ENCODE measurements at places on chromosomes 2 and 18.

GRCh38 chr18:13713455-13714055, 12.8 kb downstream of the FAM210A start:
- no peak for DNase-seq

DNA sequence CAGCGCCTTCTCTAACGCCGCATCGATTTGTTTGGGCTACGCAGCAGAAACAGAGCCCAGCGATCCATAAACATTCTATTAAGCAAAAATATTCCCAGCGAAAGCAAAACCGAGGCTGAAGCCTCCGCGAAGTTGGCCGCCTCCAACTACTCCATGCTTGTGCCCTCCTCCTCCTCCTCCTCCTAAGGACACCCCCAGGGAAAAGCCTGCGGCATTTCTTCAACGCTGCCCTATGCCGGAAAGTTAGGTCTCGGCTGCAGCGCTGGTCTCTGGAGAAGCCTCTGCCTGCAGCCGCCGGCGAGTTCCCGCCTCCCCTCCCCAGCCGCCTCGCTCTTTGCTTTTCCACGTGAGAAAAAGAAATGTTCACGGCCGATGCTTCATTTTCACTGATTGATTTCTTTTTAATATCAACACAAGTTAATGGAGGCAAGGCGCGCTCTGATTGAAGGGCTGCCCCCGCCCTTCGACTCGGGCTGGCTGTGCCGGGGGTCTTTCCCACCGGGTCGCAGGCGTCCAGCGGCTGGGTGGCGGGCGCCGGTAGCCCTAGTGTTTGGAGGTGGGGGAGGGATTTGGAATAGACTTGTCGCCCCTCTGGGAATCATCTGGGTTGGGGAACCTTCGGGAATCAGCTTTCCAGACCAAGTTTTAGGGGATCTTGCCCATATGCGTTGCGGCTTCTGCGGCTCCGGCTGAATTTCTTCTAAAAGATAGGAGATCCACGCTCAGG, 3.9 kb downstream of the NRP2 start:
- no peak for DNase-seq

GRCh38 chr2:24259316-24259715, 84.5 kb downstream of the FAM228A start:
- no peak for DNase-seq

- DNase-seq = no peak
Observed at GRCh38 chr2:235637896-235638295, 144.1 kb downstream of the AGAP1 start.

GRCh38 chr18:65547046-65547445, 203.8 kb upstream of the CDH7 start:
- DNase-seq = no peak

GRCh38 chr2:86570059-86570458, 6.8 kb upstream of the CHMP3 start:
- DNase-seq = no peak

DNA sequence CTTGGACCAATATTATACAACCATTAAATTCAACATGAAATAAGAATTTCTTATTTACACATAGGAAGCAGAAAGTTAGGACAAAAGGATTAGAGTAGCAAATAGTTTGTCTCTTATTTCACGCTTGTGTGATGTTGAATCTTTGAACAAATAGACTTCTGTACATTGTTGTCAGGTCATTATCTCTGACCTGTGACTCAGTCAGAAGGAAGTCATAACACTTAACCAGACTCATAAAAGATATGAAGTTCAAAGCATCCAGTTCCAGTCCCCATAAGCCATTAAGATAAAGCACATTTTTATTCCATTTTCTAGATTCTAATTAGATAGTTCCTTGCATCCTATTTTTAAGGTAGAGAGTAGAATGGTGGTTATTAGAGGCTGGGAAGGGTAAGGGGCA, 130.8 kb downstream of the UPP2 start:
- no peak for DNase-seq

DNA sequence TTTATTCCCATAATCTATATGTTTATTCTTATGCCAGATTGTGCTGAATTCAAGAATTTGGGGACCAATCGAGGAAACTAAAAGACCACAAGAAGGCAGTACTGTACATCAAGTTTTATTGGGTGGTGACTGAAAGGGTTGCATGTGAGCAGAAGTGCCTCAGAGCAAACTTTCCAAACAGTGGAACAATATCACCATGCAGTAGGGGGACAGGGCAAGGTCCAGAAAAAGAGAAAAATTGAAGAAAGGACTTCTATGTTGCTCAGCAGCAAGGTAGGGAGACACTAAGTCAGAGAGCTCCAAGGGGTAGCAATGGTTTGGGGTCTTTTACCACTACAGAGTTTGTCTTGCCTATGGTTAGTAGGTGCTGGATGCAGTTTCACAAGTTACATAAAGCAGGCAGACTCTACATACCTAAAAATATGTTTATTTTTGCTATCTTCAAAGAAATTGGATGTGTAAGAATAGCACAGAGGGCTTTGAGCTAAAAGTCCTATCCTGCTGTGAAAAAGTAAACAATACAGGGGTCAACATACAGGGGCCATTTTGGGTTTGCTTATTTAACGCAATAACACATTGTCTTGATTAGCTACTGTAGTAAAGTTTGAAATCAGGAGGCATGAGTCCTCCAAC, 43.8 kb upstream of the ZBTB14 start:
- DNase-seq = no peak

DNA sequence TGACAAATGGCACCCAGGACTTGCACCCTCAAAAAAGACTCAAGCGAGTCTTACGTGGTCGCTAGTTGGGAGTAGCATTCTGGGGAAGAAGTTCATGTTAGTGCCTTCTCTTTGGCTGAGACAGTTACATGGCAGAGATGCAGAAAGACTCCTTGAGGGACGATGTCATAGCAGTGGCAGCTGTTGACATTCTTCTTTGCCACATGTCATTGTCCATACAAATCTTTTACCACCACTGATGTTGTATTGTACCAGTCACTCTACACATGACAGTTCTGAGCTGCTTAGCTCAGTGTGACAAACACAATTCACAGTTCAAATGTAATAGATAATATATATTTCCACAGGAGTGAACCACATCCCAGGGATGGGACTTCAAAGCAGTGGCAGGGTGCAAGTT, 197.1 kb downstream of the TCF4 start:
- DNase-seq = no peak

- no peak for DNase-seq
Observed at GRCh38 chr2:37825586-37825985, 99.5 kb upstream of the RMDN2 start.

GRCh38 chr2:120740375-120740764, 4.7 kb downstream of the GLI2 start:
- no peak for DNase-seq

DNA sequence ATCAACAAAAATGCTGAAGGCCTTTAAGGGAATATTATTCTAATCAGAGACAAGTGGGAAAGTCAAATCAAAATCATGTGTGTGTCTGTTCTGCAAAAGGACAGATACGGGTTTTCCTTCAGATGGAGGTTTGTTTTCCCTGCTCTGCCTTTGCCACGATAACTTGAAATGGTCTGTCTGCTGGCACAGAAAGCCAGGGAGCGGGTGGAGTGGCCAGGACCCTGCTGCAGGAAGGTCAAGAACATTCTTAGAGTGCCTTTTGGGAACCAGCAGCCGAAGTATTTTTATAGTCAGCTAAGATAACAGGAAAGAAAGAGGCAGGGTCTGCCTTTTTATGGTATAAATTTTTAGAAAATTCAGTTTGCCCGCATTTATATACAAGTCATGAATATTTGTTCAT, 234.2 kb downstream of the LTBP1 start:
- no peak for DNase-seq

DNA sequence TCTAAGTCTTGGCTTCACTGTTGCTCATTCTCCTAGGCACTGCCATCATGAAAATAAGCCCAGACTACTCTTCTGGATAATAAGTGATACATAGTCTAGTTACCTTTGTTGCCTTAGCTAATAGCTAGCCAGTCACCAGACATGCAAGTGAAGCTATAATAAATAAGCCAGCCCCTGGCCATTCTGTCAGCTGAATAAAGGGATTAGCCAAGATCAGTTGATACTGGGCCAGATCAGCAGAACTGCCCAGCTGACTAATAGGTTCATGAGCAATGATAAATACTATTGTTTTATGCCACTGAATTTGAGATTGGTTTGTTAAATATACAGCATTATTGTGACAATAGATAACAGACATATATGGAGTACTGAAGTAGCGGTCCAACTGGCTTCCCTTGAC, 8.0 kb upstream of the C2orf69 start:
- DNase-seq = no peak

DNA sequence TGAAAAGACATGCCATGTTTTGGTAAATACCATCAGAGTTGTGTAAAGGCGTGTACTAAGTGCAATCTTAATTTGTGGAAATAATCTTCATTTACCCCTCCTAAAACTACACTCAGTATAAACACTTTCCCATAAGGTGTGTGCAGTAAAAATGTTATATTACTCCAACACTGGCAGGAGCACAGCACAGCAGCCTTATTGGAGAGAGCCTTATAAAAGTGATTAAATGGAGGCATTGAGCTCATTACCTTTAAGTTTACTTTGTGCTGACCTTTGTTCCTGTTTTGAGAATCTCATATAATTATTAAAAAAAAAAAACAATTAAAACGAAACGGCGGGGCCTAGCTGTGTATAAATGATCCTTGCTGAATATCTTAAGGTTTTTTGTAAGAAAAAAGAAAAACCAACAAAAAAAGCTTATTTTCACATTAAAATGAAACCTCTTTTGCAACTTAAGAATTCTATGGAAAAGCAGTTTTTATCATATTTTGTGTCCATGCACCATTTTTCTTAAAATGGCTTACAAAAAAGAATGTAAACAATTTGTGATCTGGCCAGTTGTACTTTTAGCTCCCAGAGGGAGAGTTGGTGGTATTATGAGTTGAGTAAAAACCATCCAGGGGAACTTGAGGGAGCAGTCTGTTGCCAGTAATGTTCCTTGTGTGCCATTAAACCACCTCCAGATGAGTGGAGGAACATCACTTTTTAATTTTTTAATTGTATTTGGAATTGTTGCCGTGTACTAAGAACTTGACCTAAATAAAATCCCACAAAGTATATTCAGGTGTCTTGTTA, 103.4 kb downstream of the ABI2 start:
- no peak for DNase-seq

GRCh38 chr2:11636593-11637295, 33.3 kb downstream of the NTSR2 start:
- no peak for DNase-seq

GRCh38 chr2:79131687-79132086, 11.4 kb downstream of the REG1A start:
- no peak for DNase-seq

- no peak for DNase-seq
Observed at GRCh38 chr18:75267643-75268363, 57.2 kb downstream of the TSHZ1 start.

- DNase-seq = no peak
Observed at GRCh38 chr2:181005809-181006208, 25.4 kb downstream of the UBE2E3 start.

- DNase-seq = no peak
Observed at GRCh38 chr2:101524806-101525430, 50.0 kb upstream of the RFX8 start.

- peak; percentile 41 for DNase-seq
Observed at GRCh38 chr2:181036848-181037603, 56.6 kb downstream of the UBE2E3 start.

GRCh38 chr2:202317080-202317857, 51.7 kb downstream of the NOP58 start:
- DNase-seq = peak; percentile 51

DNA sequence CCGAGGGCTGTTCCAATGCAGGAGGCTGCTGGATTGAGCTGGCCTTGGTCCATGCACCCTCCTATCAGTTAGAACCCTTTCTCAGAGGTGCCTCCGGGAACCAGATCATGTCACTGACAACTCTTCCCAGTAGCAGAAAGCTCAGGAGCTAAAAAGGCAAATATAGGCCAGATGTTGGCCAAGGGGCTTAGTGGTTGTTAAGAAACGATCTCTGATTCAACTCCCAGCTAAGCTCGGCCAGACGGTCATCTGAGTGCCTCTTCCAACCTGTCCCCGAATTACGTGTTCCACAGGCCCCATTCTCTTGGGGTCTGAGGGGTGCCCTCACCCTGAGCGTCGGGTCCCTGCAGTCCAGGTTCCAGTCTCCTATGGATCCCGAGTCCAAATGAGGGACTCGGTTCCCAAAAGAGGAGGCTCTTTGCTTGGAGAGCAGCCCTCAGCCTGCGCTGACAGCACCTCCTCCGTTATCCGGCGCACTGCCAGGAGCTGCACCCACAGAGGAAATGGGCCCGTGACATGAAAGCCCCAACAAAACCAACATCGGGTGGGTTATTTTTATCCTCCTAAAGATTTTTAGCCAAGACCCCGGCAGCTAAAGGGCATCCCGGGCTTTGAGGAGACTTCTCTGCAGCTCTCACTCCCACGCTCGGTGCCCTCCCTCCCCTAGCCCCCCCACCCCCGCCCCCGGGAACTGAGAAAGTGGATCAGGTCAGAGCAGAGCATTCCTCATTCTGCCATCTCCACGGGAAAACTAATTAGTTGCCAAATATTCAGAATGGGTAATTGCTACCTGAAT, 106.6 kb upstream of the ID2 start:
- DNase-seq = no peak

DNA sequence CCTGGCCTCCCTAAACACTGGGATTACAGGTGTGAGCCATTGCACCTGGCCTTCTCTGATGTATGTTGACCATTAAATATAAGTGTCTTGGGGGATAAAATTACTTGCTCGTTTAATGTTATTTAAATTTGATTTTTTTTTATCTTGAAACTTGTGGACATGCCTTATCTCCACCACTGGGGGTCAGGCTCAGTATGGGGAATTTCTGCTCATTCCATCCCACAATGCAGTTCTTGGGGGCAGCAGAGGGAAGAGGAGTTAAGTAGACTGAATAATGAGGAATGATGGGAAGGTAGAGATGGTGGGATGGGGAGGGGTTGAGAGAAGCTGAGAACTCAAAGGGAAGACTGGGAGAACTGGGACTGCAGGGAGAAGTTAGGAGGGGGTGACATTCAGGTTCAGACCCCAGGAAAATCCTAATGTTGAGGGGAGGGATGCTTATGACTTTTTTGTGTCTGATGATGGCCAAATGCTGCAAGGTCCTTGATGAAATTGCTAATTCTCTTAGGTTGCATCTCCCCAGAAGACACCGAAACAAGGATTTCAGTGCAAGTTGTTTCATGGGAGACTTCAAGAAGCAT, 174.2 kb downstream of the MIB1 start:
- no peak for DNase-seq

DNA sequence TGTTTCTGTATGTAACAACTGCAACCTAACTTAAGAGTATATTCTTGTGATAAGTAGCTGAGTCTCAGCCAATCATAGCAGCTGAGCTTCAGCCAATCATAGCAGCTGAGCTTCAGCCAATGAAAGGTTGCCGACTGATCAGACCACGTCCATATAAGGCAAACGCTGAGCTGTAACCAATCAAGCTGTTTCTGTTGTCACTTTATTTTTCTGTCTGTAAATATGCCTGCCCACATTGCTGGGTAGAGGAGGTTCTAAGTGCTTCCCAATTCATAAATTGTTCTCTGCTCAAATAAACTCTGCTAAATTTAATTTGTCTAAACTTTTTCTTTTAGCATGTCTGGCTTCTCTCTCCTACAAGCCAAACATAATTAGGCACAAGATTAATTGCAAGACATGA, 231.5 kb upstream of the TCF4 start:
- no peak for DNase-seq

All from BJ (cell line).